ENCODE measurements at places on chromosomes 4 and X.

GRCh38 chr4:180810581-180810980, 1432.6 kb upstream of the TENM3 start:
- no peak for DNase-seq

GRCh38 chrX:31521941-31522340, 450.1 kb upstream of the FTHL17 start:
- no peak for DNase-seq

GRCh38 chrX:130091980-130092522, 18.2 kb downstream of the ELF4 start:
- DNase-seq, result peak; percentile 21

GRCh38 chr4:88709989-88710388, 12.4 kb upstream of the NAP1L5 start:
- no peak for DNase-seq

DNA sequence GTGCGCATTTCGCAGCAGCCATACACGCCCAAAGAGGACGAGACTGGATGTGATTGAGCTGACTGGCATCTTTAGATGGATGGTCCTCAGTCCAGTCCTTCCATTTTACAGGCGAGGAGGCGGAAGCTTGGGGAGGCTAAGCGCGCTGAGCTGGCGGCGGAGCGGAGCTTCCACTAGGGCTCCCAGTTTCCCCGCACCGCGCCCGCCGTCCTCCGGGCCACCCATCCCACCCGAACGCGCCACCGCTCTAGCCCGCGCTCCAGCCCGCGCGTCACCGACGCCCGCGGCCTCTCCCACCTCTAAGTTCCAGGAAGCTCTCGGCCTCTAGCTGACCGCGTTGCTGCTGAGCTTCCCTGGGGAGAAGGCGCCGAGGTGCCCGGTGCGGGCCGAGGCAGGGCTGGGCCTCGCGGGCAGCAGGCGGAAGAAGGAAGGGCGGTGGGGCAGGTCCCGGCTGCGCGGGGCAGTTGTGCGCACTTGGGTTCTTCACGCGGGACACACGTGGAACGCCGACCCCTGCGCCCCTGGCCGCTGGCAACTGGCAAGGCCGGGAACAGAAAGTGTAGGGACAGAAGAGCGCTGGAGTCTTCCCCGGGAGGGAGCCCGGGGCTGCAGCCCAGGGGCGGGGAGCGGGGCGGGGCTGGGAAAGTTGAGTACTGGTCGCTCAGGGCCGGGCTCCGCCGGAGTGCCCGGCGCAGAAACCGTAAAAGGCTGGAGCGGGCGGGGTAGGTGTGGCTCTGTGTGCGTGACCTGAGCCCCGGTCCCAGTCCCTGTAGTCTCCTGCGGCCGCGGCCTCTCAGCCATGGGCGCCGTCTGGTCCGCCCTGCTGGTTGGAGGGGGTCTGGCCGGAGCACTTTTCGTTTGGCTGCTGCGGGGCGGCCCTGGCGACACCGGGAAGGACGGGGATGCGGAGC, at the start of gene STBD1:
TSS of gene STBD1 (plus strand) at position 763 of the 911 bp plus-strand sequence. CDS start at position 800, 37 bp downstream.
- DNase-seq, result no peak

DNA sequence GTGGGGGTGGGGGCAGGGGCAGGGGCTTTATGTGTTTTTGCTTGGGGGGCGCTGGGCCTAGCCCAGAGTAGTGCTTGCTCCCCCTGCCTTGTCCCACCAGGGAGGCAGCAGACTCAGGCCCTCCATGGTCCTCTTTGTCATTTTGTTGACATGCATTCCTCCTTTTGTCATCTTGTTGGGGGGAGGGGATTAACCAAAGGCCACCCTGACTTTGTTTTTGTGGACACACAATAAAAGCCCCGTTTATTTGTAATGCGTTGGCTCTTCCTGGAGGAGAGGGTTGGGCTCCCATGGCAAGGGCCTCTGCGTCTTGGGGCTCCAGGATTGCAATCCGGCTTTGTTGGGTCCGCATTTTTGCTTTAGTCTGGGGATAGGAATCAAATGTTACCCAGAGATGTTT, 2.2 kb downstream of the EMD start:
- DNase-seq, result no peak

DNA sequence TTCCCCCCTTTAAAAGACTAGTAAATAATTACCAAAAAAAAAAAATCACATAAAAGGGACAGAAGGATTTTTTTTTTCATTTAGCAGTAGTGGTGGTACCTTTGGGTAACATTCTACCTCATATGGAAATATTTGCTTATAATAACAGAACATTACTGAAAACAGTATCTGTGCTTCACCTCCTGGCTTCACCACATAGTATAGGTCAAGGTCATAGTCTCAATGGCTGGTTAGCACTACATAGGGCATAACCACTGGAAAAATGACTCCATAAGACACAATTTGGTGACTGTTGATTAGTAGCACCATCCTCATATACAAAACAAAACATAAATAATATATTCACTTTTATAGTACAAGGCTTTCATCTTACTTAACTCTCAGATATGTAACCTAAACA, 34.7 kb downstream of the MANBA start:
- no peak for DNase-seq

- DNase-seq, result no peak
Observed at GRCh38 chr4:123936621-123937043, 540.0 kb downstream of the SPRY1 start.

- no peak for DNase-seq
Observed at GRCh38 chrX:46693149-46693548, 65.8 kb downstream of the SLC9A7 start.

DNA sequence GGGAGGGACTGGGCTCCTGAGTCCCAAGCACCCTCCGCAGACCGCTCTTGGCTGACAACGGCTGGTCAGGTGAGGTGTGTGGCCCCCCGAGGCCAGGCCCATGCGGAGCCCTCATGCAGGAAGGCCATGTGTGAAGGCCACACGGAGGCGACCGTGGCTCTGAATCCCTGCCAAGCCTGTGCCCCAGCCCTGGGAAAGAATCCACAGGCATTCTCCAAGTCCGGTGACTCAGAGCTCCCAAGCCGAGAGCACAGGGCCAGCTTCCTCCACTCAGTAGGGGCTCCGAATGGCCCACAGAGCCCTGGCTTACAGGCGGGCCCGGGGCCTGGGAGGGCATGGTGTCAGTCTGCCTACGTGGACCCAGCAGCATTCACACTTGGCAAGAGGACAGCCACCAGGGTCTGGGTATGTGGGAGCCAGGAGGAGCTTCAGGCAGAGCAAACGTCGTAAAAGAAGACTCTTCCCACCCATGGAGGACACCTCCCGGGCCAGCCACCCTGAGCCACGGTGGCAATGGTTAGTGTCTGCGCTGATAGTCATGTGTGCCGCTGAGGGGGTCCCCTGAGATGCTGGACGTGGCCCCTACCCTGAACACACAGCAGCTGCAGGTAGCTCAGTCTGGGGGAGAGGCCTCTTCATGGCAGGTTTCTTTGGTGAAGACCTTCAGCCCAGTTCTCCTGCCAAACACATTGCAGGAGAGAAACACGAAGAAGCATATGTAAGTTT, 105.7 kb downstream of the PSAPL1 start:
- DNase-seq, result no peak

GRCh38 chr4:153186046-153186728, 18.1 kb upstream of the TRIM2 start:
- no peak for DNase-seq

DNA sequence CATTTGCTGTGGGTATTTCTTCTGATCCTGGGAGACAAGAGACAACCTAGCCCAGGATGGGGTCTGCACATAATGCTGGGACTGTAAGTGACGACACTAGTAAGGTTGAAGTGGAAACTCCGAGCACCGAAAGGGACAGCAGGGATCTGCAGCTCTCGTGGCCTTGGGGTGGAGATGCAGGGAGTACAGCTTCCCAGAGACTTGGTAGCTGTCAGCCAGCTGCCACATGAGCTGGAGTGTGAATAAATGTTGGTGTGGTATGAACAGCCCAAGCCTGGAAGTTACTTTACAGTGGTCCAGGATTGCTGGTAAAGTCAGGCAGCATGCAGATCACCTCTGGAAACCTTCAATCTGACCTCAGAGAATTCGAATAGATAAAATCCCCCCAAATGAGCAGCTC, 97.6 kb downstream of the FAM193A start:
- no peak for DNase-seq

- no peak for DNase-seq
Observed at GRCh38 chrX:21725496-21725895, 32.4 kb downstream of the SMPX start.

- no peak for DNase-seq
Observed at GRCh38 chr4:129355031-129355430, 259.1 kb downstream of the C4orf33 start.

GRCh38 chrX:22366166-22366702, 93.5 kb downstream of the CBLL2 start:
- DNase-seq, result no peak

- no peak for DNase-seq
Observed at GRCh38 chr4:163300445-163300844, 32.0 kb downstream of the NPY1R start.

GRCh38 chrX:12162420-12162819, 24.1 kb downstream of the FRMPD4 start:
- DNase-seq, result no peak

DNA sequence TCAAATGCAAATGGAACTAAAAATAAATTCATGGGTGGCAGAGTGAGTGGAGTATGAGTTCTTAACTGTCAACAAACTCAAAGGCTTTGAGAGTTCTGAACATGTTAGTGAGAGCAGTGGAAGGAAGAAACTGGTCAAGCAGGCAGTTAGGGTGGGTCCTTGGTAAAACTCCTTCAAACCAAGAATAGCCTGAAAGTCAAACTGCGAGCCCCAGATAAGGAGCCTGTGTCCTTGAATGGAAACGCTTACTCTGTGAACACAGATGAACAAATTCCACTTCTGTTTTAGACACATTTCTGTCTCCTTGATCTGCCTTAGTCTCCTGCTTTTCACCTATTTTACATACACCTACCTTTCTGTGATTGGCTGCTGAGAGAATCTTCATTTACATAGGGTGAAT, 129.4 kb upstream of the PCDH18 start:
- no peak for DNase-seq

DNA sequence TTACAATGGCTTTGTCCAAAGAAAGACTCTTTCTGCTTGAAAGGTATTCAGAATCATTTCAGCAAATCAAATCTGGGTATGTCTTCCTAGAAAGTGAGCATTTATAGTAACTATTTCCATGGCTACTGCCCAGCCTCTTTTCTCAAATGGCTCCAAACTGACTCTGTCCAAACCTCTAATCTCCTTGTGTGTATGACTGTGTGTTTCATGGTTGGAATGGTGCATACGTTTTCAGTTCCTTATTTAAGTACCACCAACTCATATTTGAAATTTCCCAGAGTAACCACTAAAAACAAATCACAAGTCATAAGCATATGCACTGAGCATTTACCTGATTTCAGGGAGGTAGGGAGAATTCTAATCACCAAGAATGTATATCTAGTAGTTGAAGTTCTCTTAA, 106.0 kb downstream of the TMEM144 start:
- no peak for DNase-seq

DNA sequence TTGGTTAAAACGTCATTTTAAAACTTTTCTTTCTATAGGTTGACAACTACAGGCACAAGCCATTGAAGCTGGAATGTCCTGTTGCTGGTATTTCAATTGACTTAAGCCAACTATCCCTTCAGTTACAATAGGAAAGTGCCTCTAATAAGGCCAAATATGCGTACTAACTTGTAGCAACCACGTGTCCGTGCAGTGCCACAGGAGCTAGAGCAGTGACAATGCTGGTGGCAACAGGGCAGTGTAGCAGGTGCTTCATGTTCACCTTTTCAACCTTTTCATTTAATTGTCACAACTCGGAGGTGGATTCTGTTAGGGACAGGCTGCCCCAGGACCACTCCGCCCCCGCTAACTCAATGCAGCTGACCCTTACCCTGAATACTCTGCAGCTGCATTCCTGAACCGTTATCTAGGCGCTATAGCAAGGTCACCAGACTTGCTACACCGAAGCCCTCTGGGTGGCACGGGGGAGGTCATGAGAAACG, 37.7 kb downstream of the ERVMER34-1 start:
- no peak for DNase-seq

- DNase-seq, result no peak
Observed at GRCh38 chrX:14235004-14235403, 205.3 kb upstream of the GEMIN8 start.

- no peak for DNase-seq
Observed at GRCh38 chr4:28490669-28491068, 1630.0 kb downstream of the STIM2 start.

- no peak for DNase-seq
Observed at GRCh38 chr4:174928174-174928573, 10.0 kb downstream of the ADAM29 start.

DNA sequence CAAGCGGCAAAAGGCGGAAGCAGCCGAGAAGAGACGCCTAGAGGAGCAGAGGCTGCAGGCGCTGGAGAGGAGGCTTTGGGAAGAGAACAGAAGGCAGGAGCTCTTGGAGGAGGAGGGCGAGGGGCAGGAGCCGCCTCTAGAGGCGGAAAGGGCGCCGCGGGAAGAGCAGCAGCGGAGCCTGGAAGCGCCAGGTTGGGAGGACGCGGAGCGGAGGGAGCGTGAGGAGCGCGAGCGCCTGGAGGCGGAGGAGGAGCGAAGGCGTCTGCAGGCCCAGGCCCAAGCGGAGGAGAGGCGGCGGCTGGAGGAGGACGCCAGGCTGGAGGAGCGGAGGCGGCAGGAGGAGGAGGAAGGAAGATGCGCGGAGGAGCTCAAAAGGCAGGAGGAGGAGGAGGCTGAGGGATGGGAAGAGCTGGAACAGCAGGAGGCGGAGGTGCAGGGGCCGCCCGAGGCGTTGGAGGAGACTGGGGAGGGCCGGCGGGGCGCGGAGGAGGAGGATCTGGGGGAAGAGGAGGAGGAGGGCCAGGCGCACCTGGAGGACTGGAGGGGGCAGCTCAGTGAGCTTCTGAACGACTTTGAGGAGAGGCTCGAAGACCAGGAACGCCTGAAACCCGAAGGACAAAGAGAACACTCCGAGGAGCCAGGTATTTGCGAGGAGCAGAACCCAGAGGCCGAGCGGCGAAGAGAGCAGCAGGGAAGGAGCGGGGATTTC, 72.9 kb downstream of the AASDH start:
- no peak for DNase-seq

- DNase-seq, result no peak
Observed at GRCh38 chr4:121778991-121779628, 14.1 kb upstream of the SMIM43 start.

GRCh38 chrX:125778261-125778660, 387.8 kb downstream of the DCAF12L2 start:
- DNase-seq, result no peak

DNA sequence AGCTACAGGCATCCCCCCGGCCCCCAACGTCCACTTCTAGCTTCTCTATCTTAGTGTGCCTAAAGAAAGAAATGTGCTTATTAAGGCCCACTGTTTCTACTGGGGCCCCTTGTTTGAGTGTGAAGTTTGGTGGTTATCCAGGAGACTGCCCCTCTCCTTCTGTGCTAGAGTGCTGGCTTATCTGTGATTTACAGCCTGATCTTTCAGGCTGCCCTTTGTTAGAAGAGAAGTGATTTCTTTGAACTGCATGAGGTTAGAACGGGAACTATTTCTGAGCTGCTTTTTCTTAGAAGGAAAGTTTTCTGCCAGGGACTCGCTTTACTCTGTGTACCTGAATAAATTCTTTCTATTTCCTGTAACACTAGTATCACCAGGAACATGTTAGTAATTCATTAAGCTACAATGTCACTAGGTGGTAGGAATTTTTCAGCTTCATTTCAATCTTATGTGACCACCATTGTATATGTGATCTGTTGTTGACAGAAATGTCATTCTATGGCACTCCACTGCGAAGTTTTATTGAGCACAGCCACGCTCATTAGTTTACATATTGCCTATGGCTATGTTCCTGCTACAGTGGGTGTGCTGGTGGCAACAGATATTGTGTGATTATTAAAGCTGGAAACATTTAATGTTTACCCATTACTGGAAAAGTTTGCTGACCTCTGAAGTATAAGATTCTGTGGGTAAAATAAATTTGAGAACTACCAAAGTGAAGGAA, 193.8 kb upstream of the CXorf51B start:
- no peak for DNase-seq

- no peak for DNase-seq
Observed at GRCh38 chr4:127250577-127250976, 382.2 kb upstream of the INTU start.

Measured in activated naive CD8-positive, alpha-beta T cell treated with anti-CD3 and anti-CD28 coated beads, Interleukin-2, amount 50 U/mL, for 16 hours (primary cell).